Activated CD8-positive, alpha-beta T cell treated with anti-CD3 and anti-CD28 coated beads, Interleukin-2, amount 10 ng/mL, durations not matched to agents 7 days and 5 days (primary cell): ENCODE measurements at places on chromosomes 5 and 9. TPM values are rescaled to one million over a fixed set of nuclear protein-coding genes. Genes with fewer than 3 reads are reported as not detected.

- peak; percentile 24 for DNase-seq
Measured at GRCh38 chr9:112819635-112820496, 69.3 kb downstream of the SNX30 start.

DNA sequence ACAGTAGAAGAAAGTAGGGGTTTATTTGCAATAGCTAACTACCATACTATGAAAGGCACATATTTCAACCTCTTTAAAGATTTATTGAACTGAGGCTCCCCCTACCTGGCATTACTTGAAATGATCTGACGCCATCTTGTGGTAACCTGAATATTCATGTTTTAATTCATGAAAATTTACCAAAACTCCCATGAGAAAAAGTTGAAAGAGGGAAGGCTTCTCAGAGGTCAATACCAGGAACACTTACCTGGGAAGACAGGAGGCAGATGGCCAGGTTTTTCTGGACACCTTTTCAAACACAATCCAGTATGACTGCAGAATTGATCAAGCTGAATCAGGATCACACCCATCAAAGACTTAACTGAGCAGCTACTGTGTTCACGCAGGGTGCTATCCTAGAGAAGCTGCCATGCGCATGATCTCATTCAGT, 9.4 kb downstream of the PRELID2 start:
- DNase-seq = no peak

DNA sequence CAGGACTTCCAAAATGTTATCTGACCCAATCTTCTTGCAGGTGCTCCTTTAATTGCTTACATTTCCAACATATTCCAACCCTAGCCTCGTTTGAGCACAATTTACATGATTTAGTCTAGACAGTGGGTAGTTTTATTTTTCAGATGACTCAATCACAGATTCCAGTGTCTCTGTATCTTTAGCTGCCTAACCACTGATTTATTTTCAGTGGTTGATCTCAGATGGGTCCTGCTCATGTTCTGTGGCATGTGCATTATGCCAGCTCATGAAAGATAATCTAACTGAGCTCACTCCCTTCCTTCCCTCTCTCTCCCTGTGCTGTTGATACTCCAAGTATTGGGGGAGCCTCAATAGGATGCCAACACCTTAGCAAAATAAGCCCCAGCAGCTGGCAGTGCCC, 106.1 kb upstream of the ICE1 start:
- DNase-seq = no peak

Gene SMIM32
- not detected for total RNA-seq

Gene CAMK4
- total RNA-seq = 84.9 TPM

DNA sequence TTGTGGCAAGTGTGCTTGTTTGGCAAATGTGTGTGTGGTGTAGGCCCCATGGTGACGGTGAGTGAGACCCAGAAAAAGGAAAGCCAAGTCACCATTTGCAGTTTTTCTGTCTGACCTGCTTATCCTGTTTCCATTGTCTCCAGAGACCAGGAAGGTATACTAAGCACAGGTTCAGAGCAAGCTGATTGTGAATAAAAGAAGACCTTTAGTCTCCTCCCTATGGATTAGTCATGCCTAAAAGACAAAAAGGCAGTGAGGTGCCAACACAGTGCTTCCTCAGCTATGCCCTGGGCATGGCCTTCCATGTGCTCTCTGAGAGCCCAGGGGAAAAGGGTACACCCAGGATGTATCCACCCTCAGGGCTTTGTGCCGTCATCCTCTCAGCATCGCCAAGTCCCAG, 49.2 kb upstream of the SHOC1 start:
- no peak for DNase-seq

GRCh38 chr5:74205767-74206578, 434.6 kb downstream of the ENC1 start:
- DNase-seq = no peak

GRCh38 chr5:142686210-142686734, 382 bp upstream of the FGF1 start:
- no peak for DNase-seq

Gene ZNF483
- total RNA-seq = 2.2 TPM

- no peak for DNase-seq
Measured at GRCh38 chr9:121839726-121840500, 188.5 kb downstream of the DAB2IP start.

Gene DRD1
- total RNA-seq = not detected

DNA sequence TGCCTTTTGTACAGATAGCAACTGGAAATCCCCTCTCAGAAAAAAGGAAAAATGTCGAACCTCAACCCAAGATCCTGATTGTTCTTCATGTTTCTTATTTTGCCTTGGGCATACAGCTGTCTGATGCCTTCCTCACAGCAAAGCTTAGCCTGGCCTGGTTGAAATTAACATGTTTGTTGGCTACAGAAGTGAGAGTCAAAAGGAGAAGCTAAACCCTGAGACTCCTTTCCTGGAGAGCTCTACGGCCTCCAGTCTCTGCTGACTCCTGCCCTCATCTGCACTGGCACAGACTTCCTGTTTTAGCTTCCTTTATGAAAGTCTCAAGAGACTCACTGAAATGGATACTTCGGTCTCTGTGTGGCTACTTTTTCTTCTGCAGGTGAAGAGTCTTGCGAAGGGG, 186.7 kb downstream of the PARP8 start:
- DNase-seq = no peak

Gene EQTN
- not detected for total RNA-seq

GRCh38 chr9:95058795-95059386, 258.6 kb downstream of the FANCC start:
- no peak for DNase-seq
